ENCODE measurements at places on chromosomes 3 and 15.
A peak's percentile ranks its signal among the peaks of the same experiment; 100 is the strongest.

DNA sequence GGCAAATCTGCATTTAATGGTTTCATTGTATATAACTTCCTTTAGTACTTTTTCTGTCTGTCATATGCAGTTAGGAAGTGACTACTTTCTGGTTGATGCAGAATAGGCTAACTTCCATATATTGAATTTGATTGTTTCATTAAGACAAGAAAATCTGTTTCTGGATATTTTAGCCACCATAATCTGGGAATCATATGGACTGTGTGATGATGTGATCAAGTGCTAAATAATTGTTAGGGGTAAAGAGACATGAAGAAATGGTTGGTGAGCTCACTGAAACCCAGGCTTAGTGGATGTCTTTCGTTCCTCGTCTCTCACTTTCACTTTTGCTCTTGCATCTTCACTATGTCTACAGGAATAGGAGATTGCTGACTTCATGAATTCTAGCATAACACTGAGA, 3.5 kb upstream of the MNS1 start:
- DNase-seq, result peak; percentile 12

DNA sequence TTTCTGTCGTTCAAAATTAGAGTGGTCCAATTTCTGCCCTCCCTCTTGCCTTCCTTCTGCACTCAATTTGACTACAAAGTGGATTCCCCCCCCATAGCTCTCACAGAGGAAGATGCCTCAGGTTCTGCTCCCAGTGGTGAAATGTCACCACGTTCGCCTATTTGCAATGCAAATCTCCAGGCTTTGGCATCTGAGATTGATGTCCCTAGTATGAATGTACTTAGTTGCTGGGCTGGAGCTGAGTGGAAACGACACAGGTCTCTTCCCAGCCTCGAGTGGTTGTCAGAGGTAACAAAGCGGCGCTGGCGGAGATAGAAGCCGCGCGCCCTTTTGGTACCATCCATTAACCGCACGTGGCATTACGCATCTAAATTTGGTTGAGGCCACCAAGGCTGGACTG, 860.1 kb downstream of the MCTP2 start:
- DNase-seq, result no peak

DNA sequence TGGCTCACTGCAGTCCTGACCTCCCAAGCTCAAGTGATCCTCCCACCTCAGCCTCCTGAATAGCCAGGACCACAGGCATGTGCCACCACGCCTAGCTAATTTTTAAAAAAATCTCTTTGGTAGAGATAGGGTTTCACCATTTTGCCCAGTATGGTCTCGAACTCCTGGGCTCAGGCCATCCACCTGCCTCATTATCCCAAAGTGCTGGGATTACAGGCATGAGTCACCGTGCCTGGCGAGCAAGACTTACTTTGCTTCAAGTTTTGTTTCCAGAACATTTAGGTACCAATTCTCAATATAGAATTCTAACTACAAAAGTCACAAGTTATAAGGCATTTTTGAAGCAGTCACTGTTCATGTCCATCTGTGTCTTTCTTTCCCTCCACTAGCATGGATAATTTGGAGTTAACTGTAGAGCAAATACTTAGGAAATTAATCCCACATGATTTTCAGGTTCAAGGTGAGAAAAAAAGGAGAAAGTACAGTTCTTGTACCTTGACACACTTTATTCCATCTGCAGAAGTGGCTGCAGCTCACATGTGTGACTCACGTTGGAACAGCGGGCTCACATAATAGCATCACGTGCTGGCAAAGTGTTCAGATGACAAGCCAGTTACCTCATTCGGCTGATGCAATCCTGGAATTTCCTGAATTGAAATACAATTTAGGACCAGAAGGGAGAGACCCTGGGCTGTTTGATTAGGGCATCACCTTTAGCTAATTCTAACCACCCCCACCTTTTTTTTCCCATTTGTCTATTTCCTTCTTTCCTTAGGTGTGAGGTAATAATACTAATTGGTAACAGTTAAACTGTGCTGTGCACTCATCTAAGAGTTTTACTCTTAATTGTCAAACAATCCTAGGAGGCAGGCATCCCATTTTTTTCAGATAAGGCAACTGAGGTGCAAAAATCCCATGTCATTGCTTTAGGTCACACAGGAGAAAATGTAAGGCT, 46.9 kb upstream of the NEDD4 start:
- DNase-seq, result peak; percentile 96

DNA sequence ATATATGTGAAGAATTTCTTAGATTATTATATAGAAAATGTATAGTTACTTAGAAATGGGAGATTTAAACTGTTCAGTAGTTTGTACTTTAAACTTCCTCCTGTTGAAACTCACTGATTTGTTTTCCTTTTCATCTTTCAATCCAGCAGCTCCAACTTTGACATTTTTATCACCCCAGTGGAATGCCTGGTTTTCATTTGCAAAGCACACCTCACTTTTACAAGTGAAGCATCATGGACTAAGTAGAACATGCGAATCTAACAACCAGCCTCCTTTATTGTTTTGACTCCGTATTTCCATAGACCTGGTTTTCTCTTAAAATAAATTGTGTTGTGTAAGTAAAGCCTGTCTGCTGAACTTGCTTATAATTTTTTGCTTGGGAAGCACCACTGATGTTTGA, 97.8 kb upstream of the ROBO2 start:
- DNase-seq, result no peak

GRCh38 chr3:185786956-185787877, 37.6 kb downstream of the IGF2BP2 start:
- DNase-seq, result no peak

- DNase-seq, result peak; percentile 11
These were observed 114.9 kb downstream of the MCTP2 start for GRCh38 chr15:94346282-94346681.

DNA sequence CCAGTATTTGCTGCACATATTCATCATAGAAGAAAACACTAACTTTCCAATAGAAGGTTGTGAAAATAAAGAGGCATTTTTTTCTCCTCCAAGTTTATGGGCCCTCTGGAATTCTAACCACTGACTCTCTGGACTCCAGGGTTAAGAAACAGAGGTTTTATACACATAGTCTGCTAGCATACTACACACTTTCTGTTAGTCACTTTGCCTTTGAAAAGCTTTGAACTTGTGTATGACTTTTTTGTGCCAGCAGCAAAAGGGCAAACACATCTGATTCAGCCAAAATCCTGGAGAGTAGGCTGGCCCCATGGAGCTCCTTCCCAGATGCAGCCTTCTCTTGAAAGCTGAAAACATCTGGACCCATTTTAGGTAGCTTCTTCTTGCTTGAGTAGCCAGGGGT, 6.2 kb downstream of the ZIC4 start:
- no peak for DNase-seq

DNA sequence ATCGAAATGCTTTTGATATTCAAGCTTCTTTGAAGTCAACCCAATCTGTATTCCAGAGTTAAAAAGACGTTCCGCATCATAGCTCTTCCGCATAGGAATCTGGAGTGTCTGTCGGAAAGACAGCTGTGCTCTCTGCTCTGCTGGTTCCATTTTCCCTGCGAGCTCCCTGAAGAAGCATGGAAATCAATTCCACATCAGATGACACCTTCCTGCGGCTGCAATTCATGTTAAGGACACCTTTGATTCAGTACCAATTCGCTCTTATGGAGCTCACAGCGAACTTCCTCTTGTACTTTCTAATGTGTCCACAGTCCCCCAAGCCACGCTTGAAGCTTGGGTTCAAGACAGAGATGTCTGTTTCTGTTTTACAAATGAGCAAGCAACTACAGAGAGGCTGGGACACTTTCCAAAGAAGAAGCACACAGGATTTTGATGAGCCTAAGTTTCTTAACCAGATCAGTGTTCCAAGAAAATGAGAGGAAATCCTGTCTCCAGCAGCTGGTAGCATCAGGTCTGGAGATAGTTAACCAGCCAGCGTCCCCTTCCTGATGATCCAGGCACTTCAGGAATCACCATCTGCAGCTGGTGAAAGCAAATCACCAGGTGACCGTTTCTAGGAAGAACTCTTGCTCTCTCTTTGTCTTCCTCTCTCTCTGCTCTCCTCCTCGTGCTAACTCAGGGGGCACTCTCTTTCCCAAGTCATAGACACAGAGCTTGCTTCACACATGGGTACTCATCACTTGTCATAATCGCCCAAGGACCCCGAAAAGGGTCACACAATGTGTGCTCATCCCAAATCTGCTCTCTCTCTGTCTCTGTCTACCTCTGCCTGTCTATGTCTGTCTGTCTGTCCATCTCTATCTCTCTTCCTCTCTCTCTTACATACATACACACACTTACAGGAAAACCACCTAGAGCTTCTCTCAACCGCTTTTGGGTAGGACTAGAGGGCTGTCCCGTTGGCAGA, 281.8 kb downstream of the FAM43A start:
- DNase-seq, result peak; percentile 14
